HCEC 1CT (cell line): ENCODE measurements at places on chromosomes 2 and 18.

- no peak for DNase-seq
Observed at GRCh38 chr2:162220368-162220767, 22.9 kb downstream of the FAP start.

- no peak for DNase-seq
Observed at GRCh38 chr18:42296192-42296591, 341.2 kb downstream of the PIK3C3 start.

GRCh38 chr18:31920277-31920676 is 22.7 kb downstream of the TRAPPC8 start:
- no peak for DNase-seq

DNA sequence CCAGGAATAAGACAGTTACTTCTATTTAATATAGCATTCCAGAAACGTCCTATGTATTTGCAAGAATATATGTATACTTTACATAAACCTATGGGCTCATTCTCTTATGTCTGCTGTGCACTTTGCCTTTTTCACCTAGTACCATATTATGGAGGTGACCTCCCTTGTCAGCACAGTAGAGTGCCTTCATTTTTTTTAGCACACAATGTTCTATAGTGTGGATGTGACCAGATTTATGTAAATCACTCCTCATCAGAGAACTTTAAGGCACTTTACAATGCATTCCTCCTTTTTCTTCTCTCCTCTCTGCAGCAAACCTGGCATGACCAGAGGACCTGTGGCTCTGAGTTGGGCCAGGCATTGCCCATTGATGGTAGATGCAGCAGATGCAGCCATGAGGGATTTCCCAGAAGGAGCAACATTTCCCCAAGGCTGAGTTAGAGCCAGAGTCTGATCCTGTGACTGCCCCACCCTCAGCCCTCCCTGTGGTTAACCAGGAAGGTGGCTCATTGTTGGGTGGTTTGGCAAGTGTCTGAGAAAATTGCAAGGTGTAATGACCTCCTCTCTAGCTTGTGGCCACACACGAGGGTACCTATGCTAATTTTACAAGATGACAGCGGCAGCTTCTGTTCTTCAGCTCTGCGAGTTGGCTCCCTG is 76.5 kb upstream of the DLX2 start:
- peak; percentile 3 for DNase-seq

GRCh38 chr2:67671464-67672450 is 274.6 kb downstream of the ETAA1 start:
- no peak for DNase-seq

DNA sequence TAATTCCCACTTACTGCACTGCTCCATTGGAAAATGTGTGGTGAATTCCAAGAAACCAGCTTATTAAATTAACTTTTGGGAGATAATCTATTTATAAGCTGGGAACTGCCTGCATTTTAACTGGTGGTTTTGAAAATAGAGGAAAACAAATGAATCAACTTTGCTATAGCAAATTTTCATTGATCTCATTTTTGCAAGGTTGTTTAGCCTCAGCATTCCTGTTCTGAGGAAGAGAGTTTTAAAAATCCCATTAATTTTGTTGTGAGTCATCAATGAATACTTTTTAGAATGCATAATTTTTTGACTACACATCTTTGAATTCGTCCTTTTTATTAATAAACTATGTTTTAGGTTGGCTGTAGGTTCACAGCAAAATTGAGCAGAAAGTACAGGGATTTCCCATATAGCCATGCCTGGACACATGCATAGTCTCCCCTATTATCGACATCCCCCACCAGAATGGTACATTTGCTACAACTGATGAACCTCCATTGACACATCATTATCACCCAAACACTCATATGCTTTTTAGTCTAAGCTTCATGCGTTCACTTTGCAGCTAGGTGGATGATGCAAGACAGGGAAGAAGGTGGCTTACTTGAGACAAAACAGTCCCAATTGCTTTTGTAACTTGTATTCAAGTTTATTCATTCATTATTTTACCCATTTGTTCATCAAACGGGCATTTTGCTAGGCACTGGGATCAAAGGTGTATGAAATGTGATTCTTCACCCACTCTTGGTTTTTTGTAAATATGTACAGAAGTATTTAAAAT is 106.9 kb downstream of the ZNF521 start:
- DNase-seq, result peak; percentile 29

DNA sequence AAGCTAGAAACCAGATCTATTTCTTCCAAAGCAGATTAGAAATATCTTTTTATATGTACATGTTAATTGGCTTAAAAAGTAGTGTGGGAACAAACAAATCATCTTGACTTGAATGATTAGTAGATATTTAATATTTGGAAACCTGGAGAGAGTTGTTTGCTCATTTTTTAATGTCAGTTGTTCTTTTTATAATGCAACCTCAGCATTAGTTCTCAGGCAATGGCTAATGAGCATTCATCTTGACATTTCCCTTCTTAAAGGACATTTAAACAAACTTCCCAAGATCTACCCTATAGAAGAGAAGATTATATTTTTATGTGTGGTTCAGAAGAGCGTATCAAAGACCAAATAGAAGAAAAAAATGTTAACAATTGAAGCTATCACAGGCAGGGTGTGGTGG is 334.0 kb downstream of the CTNNA2 start:
- no peak for DNase-seq

DNA sequence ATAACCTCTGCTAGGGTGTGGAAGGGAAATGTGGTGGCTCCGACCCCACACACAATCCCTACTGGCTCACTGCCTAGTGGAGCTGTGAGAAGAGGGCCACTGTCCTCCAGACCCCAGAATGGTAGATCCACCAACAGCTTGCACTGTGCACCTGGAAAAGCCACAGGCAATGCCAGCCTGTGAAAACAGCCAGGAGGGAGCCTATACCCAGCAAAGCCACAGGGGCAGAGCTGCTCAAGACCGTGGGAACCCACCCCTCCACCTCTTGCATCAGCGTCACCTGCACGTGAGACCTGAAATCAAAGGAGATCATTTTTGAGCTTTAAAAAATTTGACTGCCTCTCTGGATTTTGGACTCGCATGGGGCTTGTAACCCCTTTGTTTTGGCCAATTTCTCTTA is 249.0 kb upstream of the CDH2 start:
- DNase-seq, result no peak

- DNase-seq, result no peak
Observed at GRCh38 chr2:239199041-239199768, 201.6 kb downstream of the HDAC4 start.

GRCh38 chr2:236366049-236366387 is 101.8 kb upstream of the ASB18 start:
- DNase-seq, result no peak

DNA sequence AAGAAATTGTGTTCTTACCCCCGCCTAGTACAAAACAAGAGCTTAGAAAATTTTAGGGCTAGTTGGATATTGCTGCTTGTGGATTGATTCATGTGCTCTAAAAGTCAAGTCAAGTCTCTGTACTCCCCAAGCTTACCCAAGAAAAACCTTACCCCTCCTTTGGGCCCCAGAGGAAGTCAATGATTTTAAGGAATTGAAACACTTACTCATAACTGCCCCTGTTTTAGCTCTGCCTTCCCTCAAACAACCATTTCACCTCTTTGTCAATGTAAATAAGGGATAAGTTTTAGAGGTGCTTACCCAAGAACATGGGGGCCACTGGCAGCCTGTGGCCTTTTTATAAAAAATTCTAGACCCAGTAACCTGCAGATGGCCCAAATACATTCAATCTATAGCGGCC is 136.6 kb upstream of the RMP24 start:
- DNase-seq, result no peak

- no peak for DNase-seq
Observed at GRCh38 chr2:73333564-73333963, 40.2 kb upstream of the EGR4 start.
